ENCODE measurements at places on chromosomes 13 and 19.

GRCh38 chr13:113460064-113460555 is 6.8 kb upstream of the ADPRHL1 start:
- no peak for DNase-seq

GRCh38 chr13:32537580-32538142 is 934 bp downstream of the N4BP2L2 start:
- no peak for DNase-seq

DNA sequence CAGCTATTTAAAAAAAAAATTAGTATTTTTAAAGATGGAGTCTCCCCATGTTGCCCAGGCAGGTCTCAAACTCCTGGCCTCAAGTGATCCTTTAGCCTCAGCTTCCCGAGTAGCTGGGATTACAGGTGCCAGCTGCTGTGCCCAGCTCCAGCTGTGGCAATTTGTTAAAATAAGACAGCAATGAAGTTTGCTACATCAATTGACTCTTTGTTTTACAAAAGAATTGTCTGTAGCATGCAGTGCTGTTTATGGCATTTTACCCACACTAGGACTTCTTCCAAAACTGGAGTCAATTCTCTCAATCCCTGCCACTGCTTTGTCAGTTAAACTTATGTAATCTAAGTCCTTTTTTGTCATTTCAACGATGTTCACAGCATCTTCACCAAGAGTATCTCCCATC is 49.3 kb downstream of the NDFIP2 start:
- no peak for DNase-seq

DNA sequence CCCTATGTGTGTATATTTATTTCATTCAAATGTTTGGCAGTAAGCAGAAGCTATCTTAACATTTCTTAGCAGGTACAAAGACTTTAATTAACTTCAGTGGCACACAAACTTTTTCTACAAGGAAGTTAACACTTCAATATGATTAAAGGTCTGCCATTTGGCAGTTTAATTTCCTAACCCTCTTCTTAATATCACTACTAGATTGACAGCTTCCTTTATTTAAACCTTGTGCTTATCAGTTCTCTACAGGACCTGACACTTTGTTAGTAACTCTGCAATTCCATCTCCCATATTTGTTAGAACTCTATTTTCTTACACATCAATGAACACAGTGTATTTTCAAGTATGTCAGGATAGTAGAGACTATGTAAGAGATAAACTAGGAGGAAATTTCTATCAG is 152.4 kb upstream of the ATXN8OS start:
- no peak for DNase-seq

DNA sequence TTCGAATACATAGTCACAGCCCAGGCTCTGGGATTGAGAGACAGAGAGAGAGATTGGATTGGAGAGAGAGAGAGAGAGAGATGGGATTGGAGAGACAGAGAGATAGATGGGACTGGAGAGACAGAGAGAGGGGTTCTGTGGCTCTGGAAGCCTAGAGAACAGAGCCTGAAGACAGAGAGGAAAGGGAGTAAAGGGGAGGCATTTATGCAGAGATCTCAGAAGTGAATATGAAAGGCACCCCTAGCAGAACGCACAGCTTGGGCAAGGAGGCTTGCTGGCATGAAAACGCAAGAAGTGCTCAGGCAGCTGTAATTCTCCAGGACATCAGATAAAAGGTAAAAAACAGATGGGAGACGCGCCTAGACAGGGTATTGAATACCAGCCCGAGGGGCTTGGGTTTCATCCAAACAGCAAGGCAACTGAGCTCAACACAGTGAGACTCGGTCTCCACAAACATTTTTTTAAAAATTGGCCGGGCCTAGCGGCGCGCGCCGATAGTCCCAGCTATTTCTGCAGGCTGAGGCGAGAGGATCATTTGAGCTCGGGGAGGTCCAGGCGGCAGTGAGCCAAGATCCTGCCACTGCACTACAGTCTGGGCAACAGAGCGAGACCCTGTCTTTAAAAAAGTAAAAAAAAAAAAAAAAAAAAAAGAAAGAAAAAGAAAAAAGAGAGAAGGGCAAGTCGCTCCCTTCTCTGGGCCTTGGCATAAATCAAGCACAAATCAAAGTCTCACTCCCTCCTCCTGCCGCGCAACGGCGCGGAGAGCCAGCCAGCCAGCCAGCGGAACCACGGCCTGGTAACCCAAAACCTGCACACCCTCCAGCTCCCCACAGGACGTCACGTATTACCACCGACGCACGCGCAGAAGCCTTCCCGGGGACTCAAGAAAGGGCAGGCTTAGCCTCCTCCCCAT is 774 bp upstream of the PPP2R1A start:
- DNase-seq, result peak; percentile 84

DNA sequence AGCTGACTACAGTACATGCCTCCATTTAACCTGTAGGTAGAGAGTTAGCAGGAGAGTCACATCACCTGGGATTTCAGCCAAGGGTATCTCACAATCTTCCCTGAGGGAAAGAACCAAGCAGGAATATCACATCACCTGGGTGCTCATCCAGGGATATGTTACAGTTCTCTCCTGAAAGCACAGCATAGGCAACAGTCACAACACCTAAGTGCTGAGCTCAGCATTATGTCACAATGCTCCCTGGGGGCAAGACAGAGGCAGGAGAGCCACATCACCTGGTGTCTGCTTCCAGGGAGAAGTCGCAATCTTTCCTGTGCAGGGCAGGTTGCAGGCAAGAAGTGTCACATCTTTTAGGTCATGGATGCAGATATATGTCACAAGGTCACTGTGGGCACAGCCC is 9.4 kb upstream of the ZNF91 start:
- DNase-seq, result no peak

DNA sequence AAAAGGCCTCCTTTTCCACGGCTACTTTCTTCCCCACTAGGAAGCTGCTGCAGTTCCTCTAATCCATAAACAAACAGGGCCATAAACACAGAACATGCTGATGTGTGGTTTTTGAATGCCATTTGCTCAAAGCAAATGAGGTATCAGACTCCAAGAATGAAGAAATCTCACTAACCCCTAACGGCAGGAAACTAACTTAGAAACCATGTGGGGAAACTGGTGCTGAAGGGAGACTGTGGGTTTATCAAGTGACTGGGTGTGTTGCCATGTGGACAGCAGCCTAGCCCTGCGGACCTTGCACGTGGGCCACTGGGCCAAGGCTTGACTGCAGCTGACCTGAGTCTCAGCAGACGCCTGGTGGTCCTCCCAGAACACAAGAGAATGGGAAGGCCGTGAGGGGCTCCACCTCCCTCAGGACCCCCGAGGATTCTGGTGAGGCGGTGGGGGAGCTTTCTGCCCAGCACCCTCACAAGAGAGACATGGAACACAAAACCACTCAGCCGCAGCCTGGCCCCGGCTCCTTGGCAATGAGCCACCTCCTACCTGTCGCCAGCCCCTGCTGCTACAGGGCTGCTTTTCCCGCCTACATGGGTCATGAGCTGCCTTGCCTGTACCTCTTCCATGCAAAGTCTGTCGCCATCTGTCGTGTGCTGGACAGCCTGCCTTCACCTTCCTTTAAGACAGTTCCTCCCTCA is 10.6 kb downstream of the SLC15A1 start:
- DNase-seq, result no peak

DNA sequence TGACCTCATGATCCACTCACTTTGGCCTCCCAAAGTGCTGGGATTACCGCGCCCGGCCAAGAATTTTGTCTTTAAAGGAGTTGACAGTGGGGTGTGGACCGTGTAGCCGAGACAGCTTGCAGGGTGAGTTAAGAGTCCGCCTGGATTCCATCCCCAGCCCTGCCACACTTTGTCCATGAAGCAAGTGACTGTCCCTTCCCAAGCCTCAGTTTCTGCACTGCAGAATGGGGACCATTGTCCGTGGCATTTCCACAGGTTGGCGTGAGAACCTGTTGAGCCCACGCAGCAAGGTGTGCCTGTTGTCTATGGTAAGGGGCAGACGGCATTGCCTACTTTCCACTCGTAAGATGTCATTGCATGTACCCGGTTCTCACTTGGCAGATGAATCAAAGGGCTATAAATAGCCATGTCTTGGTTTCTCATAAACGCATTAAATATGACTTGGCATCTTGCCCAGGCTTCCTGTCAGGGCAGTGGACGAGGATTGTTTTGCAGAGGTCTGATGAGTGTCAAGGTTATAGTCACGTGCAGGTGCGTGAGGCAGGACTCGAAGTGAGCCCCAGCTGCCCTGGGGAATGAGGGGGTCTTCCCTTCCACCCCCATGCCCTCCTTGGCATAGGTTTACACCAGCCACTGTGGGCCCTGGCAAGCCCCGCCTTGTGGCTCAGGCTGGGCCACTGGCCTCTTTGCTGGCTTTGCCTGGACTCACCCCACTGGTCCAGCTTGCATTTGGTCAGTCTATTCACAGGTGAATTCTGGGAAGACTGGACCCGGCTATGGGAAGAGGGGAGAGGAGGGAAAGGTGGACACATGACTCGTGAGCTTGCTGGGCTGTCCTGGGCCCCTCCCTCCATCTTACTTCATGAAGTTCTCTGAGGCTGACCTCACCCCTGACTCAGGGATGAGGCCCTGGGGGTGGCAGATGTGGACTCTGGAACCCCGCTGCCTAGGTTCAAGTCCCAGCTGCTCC is 14.6 kb downstream of the FAM187B start:
- peak; percentile 81 for DNase-seq

GRCh38 chr13:42333613-42334328 is 61.8 kb downstream of the AKAP11 start:
- peak; percentile 66 for DNase-seq

- DNase-seq, result no peak
These were observed 494.6 kb downstream of the DCT start for GRCh38 chr13:93984876-93985275.

- DNase-seq, result no peak
These were observed 47.1 kb downstream of the COL4A2 start for GRCh38 chr13:110354123-110354627.

- DNase-seq, result no peak
These were observed 284.8 kb downstream of the SHISA2 start for GRCh38 chr13:25766991-25767390.

GRCh38 chr13:30364876-30365275 is 57.4 kb upstream of the UBE2L5 start:
- DNase-seq, result peak; percentile 45

- peak; percentile 55 for DNase-seq
These were observed 104.7 kb upstream of the KL start for GRCh38 chr13:32911506-32911905.

DNA sequence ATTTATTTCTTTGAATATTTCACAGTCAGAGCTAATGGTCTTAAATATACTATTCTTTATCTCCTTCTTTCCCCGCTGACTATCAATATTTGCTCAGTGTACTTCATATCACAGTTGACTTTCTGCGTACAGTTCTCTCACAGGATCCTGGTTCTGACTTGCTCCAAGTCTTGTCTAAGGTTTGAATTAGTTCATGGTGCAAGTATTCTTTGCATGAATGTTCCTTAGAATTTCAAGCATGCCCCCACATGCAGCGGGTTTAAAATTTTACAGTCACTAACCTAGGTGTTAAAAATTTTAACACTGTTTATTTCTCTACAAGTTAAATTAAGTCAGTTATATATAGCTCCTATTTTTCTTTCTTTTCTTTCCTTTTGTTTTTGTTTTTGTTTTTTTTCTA is 20.8 kb upstream of the KLF12 start:
- DNase-seq, result no peak

- no peak for DNase-seq
These were observed 203.8 kb downstream of the MZT1 start for GRCh38 chr13:72523593-72523992.

GRCh38 chr19:4208385-4209094 is 20.8 kb upstream of the EBI3 start:
- peak; percentile 40 for DNase-seq

- DNase-seq, result no peak
These were observed 5.8 kb upstream of the VWA8 start for GRCh38 chr13:41966671-41967070.

- DNase-seq, result no peak
These were observed 417.1 kb downstream of the ITGBL1 start for GRCh38 chr13:101869553-101869952.

- no peak for DNase-seq
These were observed 87.6 kb upstream of the MLNR start for GRCh38 chr13:49132479-49133002.

DNA sequence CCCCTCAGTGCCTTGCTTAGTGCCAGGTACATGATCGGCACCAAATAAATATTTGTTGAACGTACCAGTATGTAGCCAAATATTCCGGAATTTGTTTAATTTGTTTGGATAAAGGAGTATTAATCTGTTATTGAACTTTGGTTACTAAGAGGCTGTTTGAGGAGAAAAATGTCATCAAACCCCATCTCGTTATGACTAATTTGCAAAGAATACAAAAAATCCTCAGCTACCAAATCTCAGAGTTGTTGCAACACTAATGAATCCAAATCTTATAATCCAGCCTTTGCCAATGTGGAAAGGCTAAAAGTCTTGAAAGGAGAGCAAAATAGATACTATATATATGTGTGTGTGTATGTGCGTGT is 79.5 kb downstream of the KLF5 start:
- DNase-seq, result no peak

DNA sequence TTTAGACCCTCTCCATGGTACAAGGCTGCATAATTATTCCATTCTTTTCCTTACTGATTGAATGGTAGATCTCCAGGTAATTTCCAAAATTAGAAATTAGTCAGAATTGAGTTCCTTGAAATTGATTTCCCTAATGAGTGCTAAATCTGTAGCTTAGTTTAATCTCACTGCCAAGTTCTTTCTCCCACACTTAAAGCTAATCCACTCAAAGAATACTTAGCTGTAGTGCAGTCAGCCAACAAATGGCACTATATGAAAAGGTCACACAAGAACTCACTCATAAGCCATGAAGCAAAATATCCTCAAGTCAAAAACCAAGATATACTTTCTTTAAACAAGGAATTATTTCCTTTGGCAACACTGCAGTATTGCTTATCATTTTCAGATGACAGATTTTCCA is 62.0 kb downstream of the XPO4 start:
- no peak for DNase-seq

All from RPMI7951 (cell line).